ENCODE measurements at places on chromosomes 6 and 20.

GRCh38 chr6:90241229-90241880, 55.3 kb downstream of the BACH2 start:
- no peak for DNase-seq

DNA sequence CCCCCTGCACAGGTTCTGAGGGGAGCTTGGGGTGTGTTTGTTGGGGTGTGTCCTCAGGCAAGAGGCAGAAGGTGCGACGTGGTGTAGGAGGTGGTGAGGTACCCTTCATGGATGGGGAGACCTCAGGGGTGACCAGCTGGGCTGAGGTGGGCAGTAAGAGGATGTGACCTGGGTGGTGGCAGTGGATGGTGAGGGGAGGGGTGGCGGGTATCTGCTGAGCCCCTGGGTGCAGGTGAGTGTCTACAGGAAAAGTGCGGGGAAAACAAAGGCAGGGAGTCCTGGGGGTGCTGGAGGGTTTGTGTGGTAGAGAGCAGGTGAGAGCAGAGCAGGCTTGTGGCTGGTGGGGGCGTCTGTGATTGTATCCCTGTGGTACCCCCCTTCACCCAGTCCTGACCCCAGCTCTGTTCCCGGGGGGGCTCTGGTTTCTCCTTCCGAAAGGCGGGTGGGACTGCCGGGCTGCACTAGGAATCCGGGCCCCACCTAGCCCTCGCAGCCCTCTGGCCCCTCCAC, 631 bp downstream of the RAET1L start:
- DNase-seq: no peak

DNA sequence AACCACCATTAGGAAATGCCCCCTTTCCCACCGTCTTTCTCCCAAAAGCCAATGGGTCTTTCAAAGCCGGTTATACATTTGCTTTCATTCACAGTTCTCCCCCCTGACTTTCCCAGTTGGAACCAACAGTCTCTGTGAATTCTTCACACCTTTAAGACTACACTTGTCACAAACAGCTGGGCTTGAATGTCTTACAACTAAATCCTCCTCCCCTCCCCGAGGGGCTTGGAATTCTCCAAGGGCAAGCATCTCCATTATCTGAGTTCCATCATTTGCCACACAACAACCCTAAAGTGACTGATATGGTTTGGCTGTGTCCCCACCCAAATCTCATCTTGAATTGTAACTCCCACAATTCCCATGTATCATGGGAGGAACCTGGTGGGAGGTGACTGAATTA, 12.9 kb downstream of the ZFP64 start:
- no peak for DNase-seq

- no peak for DNase-seq
Observed at GRCh38 chr6:14074476-14075094, 43.0 kb upstream of the CD83 start.

- DNase-seq: peak; percentile 13
Observed at GRCh38 chr6:41318654-41319565, 16.5 kb upstream of the NCR2 start.

DNA sequence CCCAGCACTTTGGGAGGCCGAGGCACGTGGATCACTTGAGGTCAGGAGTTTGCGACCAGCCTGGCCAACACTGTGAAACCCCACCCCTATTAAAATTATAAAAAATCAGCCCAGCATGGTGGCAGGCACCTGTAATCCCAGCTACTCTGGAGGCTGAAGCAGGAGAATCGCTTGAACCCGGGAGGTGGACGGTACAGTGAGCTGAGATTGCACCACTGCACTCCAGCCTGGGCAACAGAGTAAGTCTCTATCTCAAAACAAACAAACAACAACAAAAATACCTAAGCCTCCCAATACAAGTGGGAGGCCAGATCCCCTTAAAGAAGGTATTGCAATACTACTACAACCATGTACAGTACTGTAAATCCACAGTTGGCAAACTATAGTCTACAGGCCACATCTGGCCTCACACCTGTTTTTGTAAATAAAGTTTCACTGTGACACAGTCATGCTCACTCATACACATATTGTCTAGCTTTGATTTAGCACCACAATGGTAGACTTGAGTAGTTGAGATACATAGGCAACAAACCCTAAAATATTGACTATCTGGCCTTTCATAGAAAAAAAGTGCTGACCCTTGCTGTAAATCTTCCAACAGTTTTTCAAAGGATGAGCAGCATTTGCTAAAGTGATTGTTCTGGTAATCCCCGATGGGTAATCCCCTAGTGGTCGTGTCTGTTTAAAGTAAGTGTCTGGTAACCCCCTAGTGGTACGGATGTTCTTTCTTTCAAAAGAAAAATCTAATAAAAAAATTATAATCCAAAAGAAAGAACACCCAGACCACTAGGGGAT, 202.0 kb downstream of the RNGTT start:
- DNase-seq: no peak

DNA sequence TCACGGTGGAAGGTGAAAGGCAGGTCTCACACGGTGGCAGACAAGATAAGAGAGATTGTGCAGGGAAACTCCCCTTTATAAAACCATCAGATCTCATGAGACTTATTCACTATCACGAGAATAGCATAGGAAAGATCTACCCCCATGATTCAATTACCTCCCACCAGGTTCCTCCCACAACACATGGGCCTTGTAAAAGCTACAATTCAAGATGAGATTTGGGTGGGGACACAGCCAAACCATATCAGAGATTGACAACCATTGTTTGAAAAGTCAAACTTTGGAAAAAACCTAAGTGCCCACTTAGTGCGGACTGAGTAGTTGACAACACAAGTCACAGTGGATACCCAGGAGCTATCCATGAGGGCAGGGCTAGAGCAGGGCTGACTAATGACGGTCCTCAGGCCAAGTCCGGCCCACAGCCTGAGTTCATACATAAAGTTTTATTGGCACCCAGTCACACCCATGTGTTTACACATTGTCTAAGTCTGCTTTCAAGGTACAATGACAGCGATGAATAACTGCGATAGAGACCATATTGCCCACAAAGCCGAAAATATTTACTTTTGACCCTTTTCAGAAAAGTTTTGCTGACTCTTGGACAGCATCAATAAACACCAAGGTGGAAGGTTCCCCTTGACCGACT, 33.8 kb upstream of the PMEPA1 start:
- DNase-seq: no peak

DNA sequence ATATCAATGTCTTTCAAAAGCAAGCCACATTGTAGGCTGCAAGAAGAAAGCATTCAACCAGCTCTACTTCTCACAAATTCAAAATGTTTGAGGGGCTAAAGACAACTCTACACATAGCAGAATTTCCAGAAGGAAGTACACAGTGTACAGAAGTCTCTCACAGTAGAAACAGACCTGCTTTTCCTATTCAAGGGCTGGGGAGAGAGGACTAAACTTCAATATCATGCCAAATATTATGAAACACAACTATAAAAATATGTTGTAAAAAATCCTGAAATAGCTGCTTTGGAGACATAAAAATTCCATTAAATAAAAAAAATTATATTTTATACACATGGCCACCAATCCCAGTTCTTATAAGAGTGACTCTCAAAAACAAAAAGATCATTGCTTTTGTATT, 70.8 kb upstream of the IPCEF1 start:
- DNase-seq: no peak

All from brain pericyte (primary cell).